SJSA1 (cell line): ENCODE measurements at places on chromosomes 2 and 18. TPM values are rescaled to one million over a fixed set of nuclear protein-coding genes. Genes with fewer than 3 reads are reported as not detected.

Gene SIGLEC15
- 0.06 and 0.68 TPM in 2 replicates for total RNA-seq

Gene CCDC138
- 16.6 and 17.1 TPM in 2 replicates for total RNA-seq

Gene FAM124B
- not detected in 2 replicates for total RNA-seq

Gene UPP2
- not detected in 2 replicates for total RNA-seq

Gene EIF2B4
- total RNA-seq = 29.8 and 52.1 TPM in 2 replicates

Gene DPP10
- total RNA-seq = not detected in 2 replicates

Gene AOX1
- 5.8 and 19.5 TPM in 2 replicates for total RNA-seq

Gene DSG2
- total RNA-seq = 48.2 and 65.5 TPM in 2 replicates

Gene DNAJC5G
- total RNA-seq = not detected in 2 replicates

Gene SETBP1
- 9.9 and 12.6 TPM in 2 replicates for total RNA-seq

Gene GPD2
- total RNA-seq = 218 and 343 TPM in 2 replicates

Gene SERPINB13
- total RNA-seq = not detected in 2 replicates

Gene VSNL1
- total RNA-seq = 1.00 and 4.1 TPM in 2 replicates

GRCh38 chr18:49028801-49029506 is 78.2 kb upstream of the SMAD7 start:
- H3K27ac ChIP-seq = no peak overlapping the region
- no peak overlapping the region for H3K4me3 ChIP-seq
- DNase-seq = no peak
- no peaks in the 10 kb centered on the region for H3K4me1 ChIP-seq
- no peaks in the 10 kb centered on the region for H3K36me3 ChIP-seq
- no peaks in the 10 kb centered on the region for H3K27me3 ChIP-seq

GRCh38 chr2:199404841-199405240 is 52.9 kb downstream of the SATB2 start:
- H3K27ac ChIP-seq = no peak overlapping the region
- H3K36me3 ChIP-seq = peaks cover 16% of the 10 kb centered on the region; the same call in 1 of the 2 replicates
- no peaks in the 10 kb centered on the region for H3K27me3 ChIP-seq

DNA sequence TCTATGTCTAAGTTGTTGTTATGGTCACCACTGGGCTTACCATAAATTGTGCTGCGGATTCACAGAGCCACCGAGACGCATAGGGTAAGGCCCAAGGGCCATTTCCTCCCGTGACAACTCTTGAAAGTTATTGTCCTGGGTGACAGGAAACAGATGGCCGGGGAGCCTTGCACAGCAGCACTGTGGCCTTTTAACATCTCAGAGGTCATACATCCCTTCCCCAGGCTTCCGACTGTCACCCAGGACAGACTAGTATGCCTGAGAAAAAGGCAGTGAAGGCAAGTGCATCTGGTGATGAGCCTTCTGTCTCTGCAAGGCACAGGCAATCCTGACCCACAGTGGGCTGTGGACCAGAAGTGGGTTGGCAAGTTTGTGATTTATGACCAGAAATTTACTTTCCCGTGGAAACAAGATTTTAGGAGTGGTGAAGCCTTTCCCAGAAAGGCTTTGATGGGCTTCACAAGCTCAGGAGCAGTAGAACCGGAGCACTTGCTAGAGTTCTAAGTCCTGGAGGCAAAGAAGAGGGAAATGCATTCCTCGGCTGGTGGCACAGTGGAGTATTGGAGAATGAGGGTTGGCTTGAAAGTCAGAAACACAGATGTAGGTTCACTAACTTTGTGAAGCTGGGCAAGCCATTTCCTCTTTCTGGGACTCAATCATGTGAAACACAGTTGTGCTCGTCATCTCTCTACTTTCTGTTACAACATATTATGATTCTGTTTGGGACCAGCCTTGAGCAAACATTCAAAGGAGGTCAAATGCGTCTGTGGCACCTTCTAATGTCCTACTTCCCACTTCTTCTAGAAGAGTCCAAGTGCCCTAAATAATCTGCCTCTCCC is 2.0 kb upstream of the CAPN14 start:
- H3K27ac ChIP-seq = no peak overlapping the region
- no peaks in the 10 kb centered on the region for H3K36me3 ChIP-seq
- H3K27me3 ChIP-seq = peaks cover 27% of the 10 kb centered on the region
- no peak overlapping the region for H3K4me3 ChIP-seq

GRCh38 chr2:238290091-238290509 is 1.7 kb upstream of the PER2 start:
- peaks cover 14% of the 10 kb centered on the region for H3K36me3 ChIP-seq
- no peaks in the 10 kb centered on the region; the same call in 1 of the 2 replicates for H3K27me3 ChIP-seq
- peak; percentile 74 for DNase-seq
- H3K4me3 ChIP-seq = no peak overlapping the region

DNA sequence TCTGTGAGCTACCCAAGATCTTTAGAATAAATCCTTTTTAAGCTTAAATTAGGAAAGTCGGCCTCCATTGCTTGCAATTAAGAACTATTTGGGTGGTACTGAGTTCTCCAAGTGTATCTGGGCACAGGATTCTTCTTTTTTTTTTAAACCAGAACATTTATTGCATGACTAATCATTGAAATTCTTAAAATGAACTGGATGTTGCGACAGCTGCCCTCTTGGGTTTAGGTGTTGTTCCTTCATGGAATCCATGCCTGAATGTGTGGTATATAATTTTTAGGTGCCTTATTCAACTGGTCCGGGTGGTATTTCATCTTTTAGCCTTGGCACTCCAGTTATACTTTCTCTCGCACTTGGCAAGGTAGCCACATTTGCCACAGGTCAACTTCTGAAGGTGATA is 14.5 kb upstream of the KCNK3 start:
- no peaks in the 10 kb centered on the region for H3K4me1 ChIP-seq
- no peak overlapping the region for H3K27ac ChIP-seq
- no peak overlapping the region for H3K4me3 ChIP-seq
- H3K36me3 ChIP-seq = no peaks in the 10 kb centered on the region
- DNase-seq = no peak
- H3K27me3 ChIP-seq = peaks cover 15% of the 10 kb centered on the region

- H3K27me3 ChIP-seq = no peaks in the 10 kb centered on the region
- no peak for DNase-seq
- H3K4me3 ChIP-seq = no peak overlapping the region
- H3K27ac ChIP-seq = peak overlapping the region; percentile 13
Observed at GRCh38 chr2:20507166-20507692, 60.4 kb downstream of the RHOB start.

GRCh38 chr18:65620076-65620696 is 130.6 kb upstream of the CDH7 start:
- H3K27me3 ChIP-seq = no peaks in the 10 kb centered on the region
- H3K4me3 ChIP-seq = no peak overlapping the region
- H3K4me1 ChIP-seq = no peaks in the 10 kb centered on the region
- no peaks in the 10 kb centered on the region for H3K36me3 ChIP-seq
- no peak for DNase-seq
- no peak overlapping the region for H3K27ac ChIP-seq

- no peak overlapping the region for H3K27ac ChIP-seq
- H3K27me3 ChIP-seq = no peaks in the 10 kb centered on the region
- H3K4me1 ChIP-seq = no peaks in the 10 kb centered on the region
Observed at GRCh38 chr2:63879876-63880433, 38.3 kb downstream of the UGP2 start.

DNA sequence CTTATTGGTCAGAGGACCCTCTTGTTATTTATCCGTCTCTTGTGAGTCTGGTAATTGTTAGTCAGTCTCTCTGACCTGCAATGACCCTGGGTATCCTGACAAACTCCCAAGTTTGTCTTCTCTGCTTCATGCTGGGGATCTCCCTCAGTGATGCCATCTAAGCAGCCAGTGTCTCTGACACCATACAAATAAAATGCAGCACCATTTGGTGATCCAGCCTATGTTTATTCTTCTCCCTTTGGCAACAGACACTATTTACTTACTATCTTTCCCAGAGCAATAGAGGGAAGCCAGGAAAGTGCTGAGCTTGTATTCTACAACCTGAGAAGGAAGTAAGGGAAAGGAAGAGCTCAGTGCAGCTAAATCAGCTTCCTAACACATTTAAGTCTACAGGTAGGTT is 15.9 kb downstream of the SERPINE2 start:
- no peak overlapping the region for H3K4me3 ChIP-seq
- H3K27ac ChIP-seq = peak overlapping the region; percentile 29
- peaks cover 12% of the 10 kb centered on the region for H3K4me1 ChIP-seq

GRCh38 chr2:160921386-160921964 is 238.8 kb upstream of the TANK start:
- no peaks in the 10 kb centered on the region for H3K27me3 ChIP-seq
- H3K4me1 ChIP-seq = peaks cover 36% of the 10 kb centered on the region
- no peaks in the 10 kb centered on the region for H3K36me3 ChIP-seq
- H3K4me3 ChIP-seq = no peak overlapping the region
- DNase-seq = peak; percentile 59
- H3K27ac ChIP-seq = peak overlapping the region; percentile 72

DNA sequence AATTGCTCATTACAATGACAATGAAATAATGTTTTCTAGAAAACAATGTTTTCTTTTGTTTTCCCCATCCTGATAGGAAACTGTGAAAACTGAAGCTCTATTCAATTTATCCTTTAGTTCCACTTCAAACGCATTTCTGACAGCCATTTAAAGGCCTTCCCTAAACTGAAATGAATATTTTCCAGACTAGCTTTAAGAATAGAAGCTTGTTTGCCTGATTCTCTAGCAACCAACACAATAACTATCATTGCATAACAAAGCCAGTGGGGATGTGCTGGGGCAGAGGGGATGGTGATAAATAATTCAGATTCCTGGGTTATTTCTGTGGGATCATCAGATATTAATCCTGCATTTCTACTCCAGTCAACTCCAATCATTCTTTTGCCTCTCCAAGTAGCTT is 427.1 kb downstream of the RND3 start:
- H3K27me3 ChIP-seq = no peaks in the 10 kb centered on the region
- no peak overlapping the region for H3K27ac ChIP-seq
- no peaks in the 10 kb centered on the region for H3K36me3 ChIP-seq
- H3K4me1 ChIP-seq = peaks cover 14% of the 10 kb centered on the region
- H3K4me3 ChIP-seq = no peak overlapping the region

GRCh38 chr2:23053601-23054000 is 331.4 kb upstream of the KLHL29 start:
- no peaks in the 10 kb centered on the region for H3K4me1 ChIP-seq
- H3K27me3 ChIP-seq = no peaks in the 10 kb centered on the region
- no peaks in the 10 kb centered on the region for H3K36me3 ChIP-seq
- no peak for DNase-seq
- no peak overlapping the region for H3K27ac ChIP-seq

- no peak overlapping the region for H3K27ac ChIP-seq
- no peaks in the 10 kb centered on the region for H3K27me3 ChIP-seq
- peaks cover 7% of the 10 kb centered on the region; the same call in 1 of the 2 replicates for H3K4me1 ChIP-seq
- peak; percentile 36 for DNase-seq
- H3K36me3 ChIP-seq = 0 out of 2 replicates have a peak, but pooled peaks cover 3% of the 10 kb centered on the region
Observed at GRCh38 chr2:201358684-201359083, 1.5 kb upstream of the FLACC1 start.

- H3K27ac ChIP-seq = no peak overlapping the region
- 0 out of 2 replicates have a peak, but pooled peaks cover 6% of the 10 kb centered on the region for H3K36me3 ChIP-seq
- 0 out of 2 replicates have a peak, but pooled peaks cover 6% of the 10 kb centered on the region for H3K4me1 ChIP-seq
Observed at GRCh38 chr2:188523919-188524318, 232.2 kb downstream of the GULP1 start.

DNA sequence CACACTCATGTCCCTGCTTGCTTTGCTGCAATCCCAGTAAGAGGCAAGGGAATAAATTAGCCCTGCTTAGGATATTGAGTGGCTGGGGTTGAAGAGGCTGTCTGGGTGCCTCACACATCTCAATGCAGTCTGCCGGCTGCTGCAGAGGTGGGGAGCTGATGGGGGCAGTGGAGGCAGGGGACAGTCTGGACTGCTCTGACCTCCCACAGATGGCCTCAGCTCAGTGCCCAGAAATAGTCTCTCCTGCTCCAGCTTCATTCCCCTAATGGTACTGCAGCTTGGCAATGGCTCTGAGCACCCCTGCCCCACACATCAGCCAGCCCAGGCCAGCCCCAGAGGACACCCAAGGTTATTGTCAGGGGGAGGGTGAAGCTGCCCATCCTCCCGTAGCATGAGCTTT is 21.5 kb upstream of the TNS1 start:
- no peaks in the 10 kb centered on the region for H3K4me1 ChIP-seq
- no peaks in the 10 kb centered on the region for H3K27me3 ChIP-seq
- no peak overlapping the region for H3K27ac ChIP-seq
- no peak overlapping the region for H3K4me3 ChIP-seq

DNA sequence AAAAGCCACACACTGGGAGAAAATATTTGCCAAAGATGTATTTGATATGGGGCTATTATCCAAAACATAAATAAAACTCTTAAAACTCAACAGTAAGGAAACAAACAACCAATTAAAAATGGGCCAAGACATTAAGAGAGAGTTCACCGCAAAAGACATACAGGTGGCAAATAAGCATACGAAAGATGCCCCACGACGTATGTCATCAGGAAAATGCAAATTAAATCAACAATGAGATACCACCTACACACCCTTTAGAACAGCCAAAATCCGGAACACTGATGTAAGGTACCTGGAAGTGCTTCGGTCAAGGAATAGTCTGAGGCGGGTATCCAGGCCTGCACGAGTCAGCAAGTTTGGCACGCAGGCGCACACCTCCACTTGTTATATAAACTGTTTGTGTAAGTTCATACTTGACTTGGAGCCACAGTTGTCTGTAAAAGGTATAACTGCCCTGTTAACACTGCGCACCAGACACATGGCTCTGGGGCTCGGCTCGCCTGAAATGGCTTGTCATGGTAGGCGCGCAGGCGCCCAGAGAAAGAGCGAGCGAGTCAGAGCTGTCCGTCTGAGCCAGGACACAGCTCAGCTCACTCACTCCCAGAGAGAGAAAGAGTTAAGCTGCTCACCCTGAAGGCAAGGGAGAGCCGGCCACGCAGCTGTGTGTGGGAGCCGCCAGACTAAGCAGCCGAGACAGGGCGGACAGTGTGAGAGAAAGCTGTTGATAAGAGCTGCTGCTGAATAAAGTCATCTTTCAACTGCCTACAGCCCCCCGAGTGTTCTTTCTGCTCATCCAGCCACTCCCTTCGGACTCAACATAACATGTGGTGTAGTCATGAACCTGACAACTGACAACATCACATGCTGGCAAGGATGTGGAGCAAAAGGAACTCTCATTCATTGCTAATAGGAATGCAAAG is 87.3 kb downstream of the HNRNPLL start:
- H3K27ac ChIP-seq = no peak overlapping the region
- no peak for DNase-seq
- H3K4me3 ChIP-seq = no peak overlapping the region
- H3K4me1 ChIP-seq = no peaks in the 10 kb centered on the region
- H3K36me3 ChIP-seq = no peaks in the 10 kb centered on the region

GRCh38 chr2:206011795-206012194 is 74.2 kb downstream of the INO80D start:
- H3K4me3 ChIP-seq = no peak overlapping the region
- H3K36me3 ChIP-seq = peaks cover 37% of the 10 kb centered on the region
- no peaks in the 10 kb centered on the region for H3K27me3 ChIP-seq
- no peak for DNase-seq
- no peak overlapping the region for H3K27ac ChIP-seq
